ENCODE measurements at places on chromosomes 12 and 14.
A peak's percentile ranks its signal among the peaks of the same experiment; 100 is the strongest.

DNA sequence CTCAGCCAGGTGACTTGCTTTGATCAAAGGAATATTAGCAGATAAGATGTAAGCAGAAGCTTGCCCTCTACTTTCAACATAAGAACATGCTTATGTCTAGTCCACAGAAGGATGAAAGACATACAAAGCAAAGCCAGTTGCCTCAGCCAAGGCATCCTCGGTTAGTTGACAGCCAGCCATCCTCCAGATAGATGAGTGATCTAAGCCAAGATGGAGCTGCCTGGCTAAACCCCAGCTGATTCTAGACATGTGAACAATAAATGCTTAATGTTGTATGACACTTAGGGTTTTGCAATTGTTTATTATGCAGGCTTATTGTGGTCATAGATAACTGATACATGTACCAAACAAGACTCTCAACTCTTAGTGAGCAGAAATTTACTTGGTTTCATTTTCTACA lies 157.6 kb upstream of the TMTC2 start:
- no peak for DNase-seq

- DNase-seq: no peak
Observed at GRCh38 chr14:100132161-100132902, 27.1 kb downstream of the DEGS2 start.

- no peak for DNase-seq
Observed at GRCh38 chr14:33449703-33450395, 501.0 kb downstream of the EGLN3 start.

GRCh38 chr14:84751745-84752144 lies 778.2 kb upstream of the FLRT2 start:
- no peak for DNase-seq

- no peak for DNase-seq
Observed at GRCh38 chr14:62528296-62528695, 517.0 kb downstream of the KCNH5 start.

GRCh38 chr14:20934148-20934762 lies 21.0 kb upstream of the RNASE2 start:
- peak; percentile 4 for DNase-seq

GRCh38 chr14:57060276-57060955 lies 208.3 kb downstream of the EXOC5 start:
- DNase-seq: peak; percentile 10

GRCh38 chr12:117587631-117588287 lies 226.3 kb upstream of the NOS1 start:
- DNase-seq: peak; percentile 14

DNA sequence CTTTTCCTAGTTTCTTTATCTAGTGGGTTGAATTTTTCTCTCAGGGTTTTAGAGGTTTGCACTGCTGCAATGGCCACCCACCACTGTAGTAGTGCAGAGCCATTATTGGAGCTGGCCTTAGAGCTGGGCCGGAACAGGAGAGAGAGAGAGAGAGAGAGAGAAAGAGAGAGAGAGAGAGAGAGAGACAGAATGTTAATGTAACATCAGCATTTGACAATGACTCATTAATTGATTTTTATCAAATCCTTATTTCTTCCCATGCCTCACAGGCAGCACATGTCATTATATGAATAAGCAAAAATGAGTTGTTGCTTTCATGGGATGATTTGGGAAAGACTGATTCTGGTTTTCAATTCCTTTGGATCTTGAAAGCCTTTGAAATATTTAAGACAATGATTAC lies 76.3 kb upstream of the PPP4R3A start:
- no peak for DNase-seq

- no peak for DNase-seq
Observed at GRCh38 chr14:72608391-72609204, 285.3 kb downstream of the DPF3 start.

GRCh38 chr12:115623764-115624334 lies 653.6 kb downstream of the MED13L start:
- no peak for DNase-seq

DNA sequence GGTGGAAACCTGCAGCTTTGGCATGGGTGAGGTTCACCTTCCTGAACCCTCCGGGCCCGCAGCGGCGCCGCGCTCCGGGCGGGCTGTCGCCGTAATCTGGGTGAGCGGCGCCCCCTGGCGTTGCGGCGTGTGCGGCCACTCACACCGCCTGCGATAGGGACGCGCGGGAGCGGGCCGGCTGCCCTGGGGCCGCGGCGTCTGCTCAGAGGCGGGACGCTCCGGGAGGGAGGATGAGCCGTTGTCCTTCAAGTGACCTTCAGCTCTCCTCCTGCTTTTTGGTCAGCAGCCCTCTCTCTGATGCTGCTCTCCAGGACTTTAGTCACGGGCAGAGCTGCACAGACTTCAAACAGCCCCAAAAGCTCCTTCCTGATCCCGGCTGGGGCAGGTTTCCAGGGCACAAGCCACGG lies 211.7 kb upstream of the FKBP4 start:
- peak; percentile 54 for DNase-seq

DNA sequence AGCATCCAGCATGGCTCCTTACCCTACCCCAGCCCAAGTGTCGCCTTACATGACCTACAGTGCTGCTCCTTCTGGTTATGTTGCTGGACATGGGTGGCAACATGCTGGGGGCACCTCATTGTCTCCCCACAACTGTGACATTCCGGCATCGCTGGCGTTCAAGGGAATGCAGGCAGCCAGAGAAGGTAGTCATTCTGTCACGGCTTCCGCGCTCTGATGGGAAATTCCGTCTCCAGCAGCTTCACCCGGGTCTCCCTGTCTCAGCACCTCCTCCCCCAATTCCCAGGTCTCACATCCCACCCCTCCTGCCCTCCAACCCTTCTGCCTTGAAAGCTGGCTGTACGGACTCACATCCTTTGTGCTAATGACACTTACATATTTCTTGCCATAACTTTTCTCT lies 14.6 kb downstream of the PAX9 start:
- DNase-seq: no peak

- no peak for DNase-seq
Observed at GRCh38 chr14:90911121-90911520, 94.9 kb upstream of the TTC7B start.

DNA sequence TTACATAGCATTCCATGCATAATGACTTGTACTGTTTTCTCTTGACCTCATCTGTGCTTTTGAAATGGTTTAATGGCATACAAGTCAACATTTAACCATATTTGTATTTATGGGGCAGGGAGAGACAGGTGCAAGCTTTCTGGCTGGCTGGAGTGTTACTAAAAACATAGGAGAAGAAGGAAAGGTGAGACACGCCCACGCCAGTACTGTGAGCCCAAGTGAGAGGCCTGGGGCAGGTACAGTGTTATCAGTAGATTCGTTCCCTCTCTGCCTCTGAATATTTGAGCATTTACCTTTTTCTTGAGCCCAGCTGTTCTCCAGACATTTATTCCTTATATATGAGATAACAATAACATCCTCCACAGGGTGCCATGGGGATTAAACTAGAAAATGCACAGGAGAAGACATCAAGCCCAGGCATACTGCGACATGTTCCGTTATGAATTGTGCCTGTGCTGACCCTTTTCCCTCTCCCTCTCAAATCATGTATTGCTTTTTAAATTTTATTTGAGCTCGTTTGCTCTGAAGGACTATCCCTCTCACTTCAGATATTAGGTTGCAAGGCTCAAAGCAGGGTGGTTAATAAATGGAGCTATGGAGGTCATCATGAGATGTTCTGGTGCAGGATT lies 34.6 kb upstream of the TUBA1C start:
- no peak for DNase-seq

DNA sequence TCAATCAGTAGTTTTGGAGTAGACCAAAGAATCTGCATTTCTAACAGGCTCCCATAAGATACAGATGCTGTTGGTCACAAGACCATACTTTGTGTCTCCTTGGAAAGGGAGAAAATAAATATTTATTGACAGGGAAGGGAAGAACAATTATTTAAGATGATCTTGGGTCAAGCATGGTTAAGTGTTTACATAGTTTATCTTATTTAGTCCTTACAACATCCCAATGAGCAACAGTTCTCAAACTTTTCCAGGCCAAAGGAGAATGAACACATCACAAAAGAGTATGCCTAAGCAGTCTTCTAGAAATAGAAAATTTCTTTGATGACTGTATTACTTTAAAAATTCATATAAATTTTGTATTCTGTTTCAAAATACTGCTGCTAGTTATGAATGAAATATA lies 8.8 kb downstream of the LPCAT3 start:
- no peak for DNase-seq

- DNase-seq: no peak
Observed at GRCh38 chr12:27843714-27844245, 63.7 kb upstream of the MANSC4 start.

- DNase-seq: no peak
Observed at GRCh38 chr14:99213101-99213500, 58.9 kb downstream of the BCL11B start.

GRCh38 chr14:50647753-50648152 lies 20.4 kb downstream of the SAV1 start:
- no peak for DNase-seq

Measured in activated CD4-positive, alpha-beta T cell treated with anti-CD3 and anti-CD28 coated beads for 24 hours (primary cell).